NCI-H1436 (cell line): ENCODE measurements at places on chromosomes 7 and 10.

DNA sequence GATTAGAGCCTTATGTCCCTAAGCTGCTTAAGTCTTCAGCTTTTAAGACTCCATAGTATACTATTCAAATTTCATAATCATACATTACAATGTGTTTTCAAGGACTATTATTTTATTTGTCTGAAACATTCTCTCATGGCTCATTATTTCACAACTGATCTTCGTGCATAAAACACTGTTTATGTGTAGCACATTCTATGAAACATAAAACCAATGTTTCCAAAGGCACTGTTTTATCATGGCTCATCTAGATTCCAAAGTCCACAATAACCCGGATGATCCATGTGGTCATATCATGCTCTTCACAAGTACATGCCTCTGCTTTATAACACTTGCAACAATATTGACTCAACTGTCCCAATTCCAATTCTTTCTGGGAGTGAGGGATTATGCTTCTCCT is 806.1 kb downstream of the TNS3 start:
- DNase-seq = no peak

DNA sequence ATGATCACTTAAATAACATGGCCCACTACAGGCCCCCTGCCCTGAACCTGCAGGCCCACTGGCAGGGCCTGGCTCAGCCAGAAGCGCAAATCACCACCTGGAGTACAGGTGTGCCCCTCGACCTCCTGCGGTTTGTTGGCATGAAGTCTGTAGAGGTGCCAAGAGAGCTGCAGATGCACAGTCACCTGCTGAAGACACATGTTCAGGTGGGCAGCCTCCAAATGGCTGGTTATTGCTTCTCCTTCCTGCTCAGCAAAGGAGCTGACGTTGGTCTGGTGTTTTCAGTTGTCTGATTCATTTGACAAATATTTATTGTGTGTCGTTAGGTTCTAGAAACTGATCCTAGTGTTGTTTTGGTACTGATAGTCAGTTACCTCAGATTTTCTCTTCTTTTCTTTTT is 29.0 kb downstream of the DHTKD1 start:
- DNase-seq = no peak

DNA sequence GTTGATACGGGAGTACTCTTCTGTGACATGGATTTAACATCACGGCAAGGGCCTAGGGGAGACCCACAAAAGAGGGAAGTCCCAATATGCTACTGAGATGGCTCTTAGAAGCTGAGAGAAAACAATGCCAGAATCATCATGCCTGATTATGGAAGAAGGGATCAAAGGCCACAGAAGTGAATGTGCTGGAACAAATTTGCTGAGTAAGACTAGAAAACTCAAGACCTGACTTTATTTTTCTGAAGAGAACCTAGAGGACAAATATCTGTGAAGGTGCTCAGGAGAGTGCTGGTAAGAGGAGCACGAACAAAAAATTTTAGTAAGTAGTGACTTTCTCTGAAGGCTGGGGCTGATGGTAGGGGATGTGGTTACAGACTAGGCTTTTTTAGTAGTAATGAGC is 277.0 kb downstream of the ZEB1 start:
- no peak for DNase-seq

DNA sequence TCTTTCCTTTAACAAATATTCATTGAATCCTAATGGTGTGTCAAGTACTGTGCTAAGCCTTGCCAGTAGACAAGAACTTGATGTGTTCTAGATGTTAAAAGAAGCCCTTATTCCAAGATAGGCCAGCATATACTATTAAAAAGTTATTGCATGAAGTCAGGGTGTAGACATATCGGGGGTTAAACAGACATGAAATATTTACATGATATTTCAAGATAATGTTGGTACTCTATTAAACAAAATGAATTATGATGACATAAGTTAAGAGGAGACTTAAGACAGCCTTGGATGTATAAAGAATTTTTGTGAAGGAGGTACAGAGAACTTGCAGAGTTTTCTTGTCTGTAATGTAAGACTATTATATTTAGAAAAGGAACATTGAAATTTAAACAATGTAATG is 44.8 kb downstream of the HDAC9 start:
- DNase-seq = no peak

DNA sequence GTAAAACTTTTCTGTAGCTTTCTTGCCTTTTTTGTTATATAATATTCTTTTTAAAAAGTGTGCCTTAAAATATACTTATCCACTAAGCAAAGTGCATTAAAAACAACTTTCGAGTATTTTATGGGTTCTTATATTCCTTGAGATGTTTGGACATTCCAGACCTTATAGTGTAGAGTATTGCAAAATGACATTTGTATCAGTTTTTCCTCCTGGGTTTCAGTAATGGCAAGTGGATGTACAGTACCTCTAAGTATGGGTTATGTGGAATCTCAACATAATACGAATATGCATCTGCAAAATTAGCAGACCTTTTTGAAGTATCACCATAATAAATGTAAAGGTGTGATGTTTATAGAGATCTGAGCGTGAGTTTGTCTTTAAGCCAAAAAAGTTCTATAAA is 2.7 kb downstream of the CDK13 start:
- DNase-seq = no peak

- no peak for DNase-seq
These were observed 241.5 kb downstream of the CACNB2 start for GRCh38 chr10:18381679-18382078.

DNA sequence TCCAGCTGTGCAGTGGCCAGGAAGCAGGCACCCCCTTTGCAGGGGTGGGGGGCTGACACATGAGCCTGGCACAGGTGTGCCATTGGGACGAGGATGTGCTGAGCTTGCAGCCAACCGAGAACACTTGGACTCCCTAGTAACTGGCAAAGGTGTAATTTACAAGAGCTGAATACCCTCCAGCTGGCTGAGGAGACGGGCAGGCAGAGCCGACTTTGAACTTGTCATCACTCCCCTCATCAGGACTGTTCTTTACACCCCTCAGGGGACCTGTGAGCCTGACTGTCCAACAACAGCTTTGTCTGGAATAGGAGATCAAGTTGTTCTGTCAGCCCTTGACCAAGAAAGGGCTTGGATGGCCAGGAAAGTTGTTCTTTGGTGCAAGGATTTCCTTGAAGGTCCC is 61.2 kb downstream of the CDH23 start:
- DNase-seq = no peak

DNA sequence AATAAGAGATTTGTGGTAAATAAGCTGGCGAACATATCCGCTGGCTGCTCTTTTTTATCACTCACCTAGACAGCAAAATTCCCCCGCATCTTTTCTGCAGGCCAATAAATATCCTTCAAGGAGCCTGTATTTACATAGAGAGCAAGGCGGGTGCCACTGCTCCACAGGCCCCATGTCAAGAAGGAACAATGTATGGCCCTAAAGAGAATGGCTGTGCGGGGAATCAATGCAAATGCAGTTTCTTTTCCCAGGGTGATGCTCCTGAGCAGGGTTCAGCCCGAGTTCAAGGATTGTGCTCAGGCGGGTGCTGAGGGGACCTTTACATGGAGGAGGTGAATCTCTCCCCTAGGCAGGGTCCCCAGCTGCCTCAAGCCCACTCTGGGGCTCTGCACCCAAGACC is 494.2 kb upstream of the ZMIZ1 start:
- no peak for DNase-seq
